Dermis blood vessel endothelial cell (primary cell): ENCODE measurements at places on chromosomes 3 and 15.

DNA sequence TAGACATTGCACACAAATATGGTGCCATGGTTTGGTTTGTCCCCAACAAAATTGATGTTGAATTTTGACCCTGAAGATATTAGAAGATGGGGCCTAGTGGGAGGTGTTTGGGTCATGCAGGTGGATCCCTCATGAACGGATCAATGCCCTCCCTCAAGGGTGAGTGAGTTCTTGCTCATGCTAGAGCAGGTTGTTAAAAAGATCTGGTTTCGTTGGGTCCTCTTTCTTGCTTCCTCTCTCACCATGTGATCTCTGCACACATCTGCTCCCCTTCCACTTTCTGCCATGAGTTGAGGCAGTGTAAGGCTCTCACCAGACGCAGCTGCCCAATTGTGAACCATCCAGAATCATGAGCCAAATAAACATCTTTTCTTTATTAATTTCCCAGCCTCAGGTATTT is 87.8 kb upstream of the MDFIC2 start:
- no peak for DNase-seq

GRCh38 chr3:177358091-177358976 is 161.1 kb upstream of the TBL1XR1 start:
- peak; percentile 94 for DNase-seq

DNA sequence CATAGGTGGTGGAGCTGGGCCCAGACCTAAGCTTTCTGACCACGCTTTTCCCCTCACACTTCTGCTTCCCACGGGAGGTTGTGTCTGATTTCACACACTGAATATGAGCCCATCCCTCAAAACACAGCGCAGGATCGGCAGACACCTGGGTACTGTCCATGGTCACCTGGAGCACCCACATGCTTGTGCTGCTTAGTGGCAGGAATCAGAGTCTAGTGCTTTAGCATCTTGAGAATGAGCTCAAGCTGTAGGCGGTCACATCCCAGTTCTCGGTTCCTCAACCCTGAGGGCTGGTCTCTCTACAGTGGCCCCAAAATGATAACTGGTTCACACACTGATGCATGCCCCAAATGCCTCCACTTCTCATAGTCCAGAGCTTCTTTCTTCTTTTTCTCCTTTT is 111.0 kb downstream of the SEMA5B start:
- no peak for DNase-seq

GRCh38 chr3:116483135-116483534 is 37.8 kb upstream of the LSAMP start:
- DNase-seq = no peak

GRCh38 chr3:121111914-121112612 is 204.1 kb downstream of the STXBP5L start:
- DNase-seq = no peak

- peak; percentile 29 for DNase-seq
Measured at GRCh38 chr15:56866803-56867202, 51.6 kb upstream of the TCF12 start.

DNA sequence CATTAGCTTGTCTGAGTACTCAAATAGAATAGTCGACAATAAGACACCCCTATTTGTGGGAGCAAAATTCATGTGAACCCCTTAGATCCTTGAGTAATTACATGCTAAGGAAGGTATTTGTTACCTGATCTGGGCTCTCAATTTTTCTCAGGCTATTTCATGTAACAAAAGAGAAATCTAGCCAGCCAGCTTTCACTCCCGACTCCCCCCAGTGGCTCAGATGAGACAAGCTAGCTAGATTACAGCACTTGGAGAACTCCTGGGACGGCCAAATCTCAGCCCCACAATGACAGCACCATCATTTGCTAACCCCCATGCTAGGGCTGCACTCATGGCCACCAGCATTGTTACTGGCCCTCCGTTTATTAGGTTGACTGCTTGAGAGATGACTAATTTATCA is 41.3 kb downstream of the GLDN start:
- peak; percentile 70 for DNase-seq

- peak; percentile 71 for DNase-seq
Measured at GRCh38 chr15:88623061-88623460, 1.9 kb downstream of the AEN start.

DNA sequence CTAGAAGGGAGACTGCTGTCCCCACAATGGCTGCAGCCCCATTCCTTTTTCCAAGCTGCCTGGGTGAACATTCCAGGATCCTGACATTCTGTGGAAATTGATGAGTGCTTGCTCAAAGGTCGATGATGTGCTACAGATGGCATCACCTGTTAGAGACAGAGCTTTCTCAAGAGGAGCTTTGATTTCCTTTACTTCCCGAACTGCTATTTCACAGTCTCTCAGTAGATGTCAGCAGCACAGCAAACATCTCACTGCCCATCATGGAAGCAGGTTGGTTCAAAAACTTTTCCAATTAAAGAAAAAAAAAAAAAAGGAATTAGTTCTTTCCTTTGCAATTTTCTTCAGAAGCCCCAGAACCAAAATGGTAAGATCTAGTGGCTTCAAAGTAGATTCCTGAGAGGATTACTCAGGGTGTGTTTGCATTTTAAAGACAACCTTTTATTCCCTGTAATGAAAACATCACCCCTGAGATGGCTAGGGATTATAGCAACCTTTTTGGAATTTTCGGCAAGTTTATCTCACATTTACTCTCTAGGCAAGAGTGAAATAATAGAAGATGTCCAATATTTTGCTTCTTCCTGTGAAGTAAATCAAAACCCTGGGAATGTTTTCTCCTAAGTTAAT is 44.8 kb downstream of the POLR2M start:
- peak; percentile 80 for DNase-seq

DNA sequence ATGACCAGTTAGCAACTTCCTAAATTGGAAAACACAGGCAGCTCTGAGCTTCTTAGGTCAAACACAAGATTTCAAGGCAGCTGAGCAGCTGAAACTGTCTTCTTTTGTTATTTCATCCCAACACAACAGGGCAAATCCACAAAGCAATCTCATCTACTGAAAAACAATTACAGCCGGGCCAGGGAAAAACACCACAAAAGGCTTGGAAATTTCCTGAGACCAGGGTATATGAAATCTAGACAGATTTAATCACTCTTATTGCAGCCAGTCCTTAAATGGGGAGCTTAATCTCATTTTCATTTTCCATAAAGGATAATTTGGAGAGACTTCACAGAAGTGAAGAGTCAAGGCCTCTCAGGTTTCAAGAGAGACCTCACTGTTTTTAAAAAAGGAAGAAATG is 181.8 kb downstream of the SSR3 start:
- no peak for DNase-seq
